Left renal pelvis (tissue), 4 donors: ENCODE measurements at places on chromosomes 7 and 10. TPM values are rescaled to one million over a fixed set of nuclear protein-coding genes. Genes with fewer than 3 reads are reported as not detected.

The CUTC gene
- polyA plus RNA-seq, result 18.3 TPM

The CCDC136 gene
- polyA plus RNA-seq, result 24.5 TPM

The ATP5F1C gene
- 405 TPM for polyA plus RNA-seq

The STK17A gene
- 18.2 TPM for polyA plus RNA-seq

The OPN4 gene
- polyA plus RNA-seq, result not detected

The TECPR1 gene
- polyA plus RNA-seq, result 23.1 TPM

The DYDC2 gene
- 0.95 TPM for polyA plus RNA-seq

The OAT gene
- polyA plus RNA-seq, result 93.4 TPM
